Hematopoietic multipotent progenitor cell treated with erythropoietin and hydrocortisone succinate and interleukin-3 and kit ligand, for 4 days (in vitro differentiated cells): ENCODE measurements at places on chromosomes 13 and 19.

DNA sequence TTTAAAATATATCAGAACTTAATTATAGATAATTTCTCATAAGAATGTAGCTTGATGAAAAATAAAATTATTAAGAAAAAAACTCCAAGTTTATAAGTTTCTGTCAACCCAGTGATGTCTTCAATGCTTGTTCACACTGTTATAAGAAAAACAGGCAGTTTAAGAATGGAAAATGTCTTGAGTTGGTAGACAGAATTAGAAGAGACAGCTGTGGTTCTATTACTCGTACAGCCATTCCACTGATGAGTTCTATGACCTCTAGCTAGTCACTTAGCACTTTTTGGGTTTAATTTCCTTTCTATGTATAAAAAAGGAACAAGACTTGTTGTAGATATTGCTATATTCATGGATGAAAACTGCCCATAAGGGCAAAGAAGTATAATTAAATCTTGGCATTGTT is 1013.1 kb upstream of the ATXN8OS start:
- DNase-seq, result no peak

DNA sequence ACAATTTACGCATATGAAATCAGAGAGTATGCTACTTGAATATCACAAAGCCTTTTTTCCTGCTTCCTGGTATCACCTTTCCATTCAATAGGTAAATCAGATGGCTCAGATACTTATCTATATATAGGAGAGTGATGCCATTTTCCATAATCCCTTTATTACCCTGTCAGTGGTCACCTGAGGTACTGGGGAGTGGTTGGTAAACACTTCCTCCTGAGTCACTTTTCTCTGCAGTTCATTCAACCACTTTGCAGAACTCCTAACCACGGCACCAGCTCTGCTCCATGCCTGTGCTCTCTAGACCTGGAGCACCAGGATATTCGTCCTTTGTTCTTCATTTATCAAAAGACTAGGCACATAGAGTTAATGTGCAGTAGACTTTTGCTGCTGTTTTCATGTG is 748.5 kb upstream of the KLHL1 start:
- DNase-seq, result no peak

- DNase-seq, result peak; percentile 44
These were observed 500 bp upstream of the IFI30 start for GRCh38 chr19:18173054-18173571.

GRCh38 chr19:51316688-51317087 is 5.2 kb downstream of the IGLON5 start:
- DNase-seq, result no peak

GRCh38 chr13:97491452-97491851 is 57.5 kb downstream of the RAP2A start:
- no peak for DNase-seq

- DNase-seq, result no peak
These were observed 353.0 kb downstream of the NDFIP2 start for GRCh38 chr13:79833991-79834390.

DNA sequence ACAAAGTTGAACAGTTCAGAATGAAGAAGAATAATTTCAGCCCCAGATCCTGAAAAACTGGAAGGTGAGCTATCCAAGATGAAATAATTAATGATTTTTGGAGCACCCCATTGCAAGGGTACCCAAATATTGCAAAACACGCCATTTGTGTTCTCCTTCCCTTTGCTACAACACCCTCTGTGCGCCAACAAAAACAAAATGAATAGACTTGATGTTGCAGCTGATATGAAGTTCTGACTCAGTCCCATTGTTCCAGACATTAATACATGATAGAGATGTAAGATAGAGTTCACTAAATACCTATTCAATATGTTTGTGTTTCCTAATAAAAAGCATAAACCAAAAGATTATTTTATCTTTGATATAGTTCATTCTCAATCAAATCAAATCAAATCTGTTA is 287.5 kb upstream of the SOX21 start:
- no peak for DNase-seq

- no peak for DNase-seq
These were observed 18.3 kb downstream of the GPC6 start for GRCh38 chr13:93244918-93245280.

DNA sequence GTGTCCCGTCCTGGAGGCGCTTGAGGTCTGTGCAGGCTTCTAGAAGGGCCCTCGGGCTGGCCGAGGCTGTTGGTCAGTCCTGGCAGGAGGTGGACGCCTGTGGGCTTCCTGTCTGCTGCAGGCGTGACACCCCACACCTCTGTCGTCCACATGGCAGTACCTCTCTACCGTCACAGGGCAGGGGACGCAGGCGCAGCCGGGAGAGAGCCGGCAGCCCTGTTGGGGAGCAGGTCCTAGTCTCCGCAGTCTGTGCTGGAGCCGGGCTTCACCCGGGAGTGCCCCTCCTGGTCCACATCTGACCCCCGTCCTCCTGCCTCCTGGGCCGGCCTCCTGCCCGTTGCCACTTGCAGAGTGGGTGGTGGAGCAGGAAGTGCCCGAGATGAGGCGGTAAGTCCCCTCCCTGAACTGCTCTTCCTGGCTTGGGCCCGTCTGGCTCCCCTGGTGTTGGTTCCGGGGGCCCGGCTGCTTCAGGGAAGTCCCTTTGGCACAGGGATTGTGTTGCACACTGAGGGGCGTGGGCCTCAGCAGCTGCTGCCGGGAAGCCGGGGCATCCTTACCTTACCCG is 106.0 kb downstream of the KDM4B start:
- no peak for DNase-seq

- DNase-seq, result no peak
These were observed 123.9 kb downstream of the URI1 start for GRCh38 chr19:30065680-30066606.

GRCh38 chr13:104875038-104875754 is 1660.3 kb downstream of the EFNB2 start:
- DNase-seq, result no peak

GRCh38 chr13:51838240-51838846 is 6.6 kb downstream of the TMEM272 start:
- no peak for DNase-seq

- no peak for DNase-seq
These were observed 7.5 kb downstream of the GPR42 start for GRCh38 chr19:35378356-35378755.

GRCh38 chr13:92172191-92172590 is 773.8 kb downstream of the GPC5 start:
- no peak for DNase-seq

- no peak for DNase-seq
These were observed 54.5 kb upstream of the MTIF3 start for GRCh38 chr13:27504868-27505194.

DNA sequence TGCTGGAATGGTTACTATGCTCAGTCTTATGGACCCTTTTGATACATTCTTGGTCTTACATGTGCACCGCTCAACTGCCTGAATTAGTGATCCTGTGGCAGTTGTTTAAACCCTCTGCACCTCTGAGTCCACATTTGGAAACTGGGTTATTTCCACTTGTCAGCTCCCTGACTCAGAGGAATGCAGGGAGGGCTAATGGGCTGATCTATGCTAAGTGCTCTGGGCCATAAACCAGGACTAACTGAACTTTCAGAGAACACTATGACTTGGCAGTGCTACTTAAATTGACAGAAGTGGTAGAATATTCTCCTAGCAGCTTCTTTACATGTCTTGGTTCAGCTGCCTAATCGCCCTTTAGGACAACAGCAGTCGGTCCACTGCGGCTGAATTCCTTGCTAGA is 26.8 kb upstream of the MED4 start:
- no peak for DNase-seq

DNA sequence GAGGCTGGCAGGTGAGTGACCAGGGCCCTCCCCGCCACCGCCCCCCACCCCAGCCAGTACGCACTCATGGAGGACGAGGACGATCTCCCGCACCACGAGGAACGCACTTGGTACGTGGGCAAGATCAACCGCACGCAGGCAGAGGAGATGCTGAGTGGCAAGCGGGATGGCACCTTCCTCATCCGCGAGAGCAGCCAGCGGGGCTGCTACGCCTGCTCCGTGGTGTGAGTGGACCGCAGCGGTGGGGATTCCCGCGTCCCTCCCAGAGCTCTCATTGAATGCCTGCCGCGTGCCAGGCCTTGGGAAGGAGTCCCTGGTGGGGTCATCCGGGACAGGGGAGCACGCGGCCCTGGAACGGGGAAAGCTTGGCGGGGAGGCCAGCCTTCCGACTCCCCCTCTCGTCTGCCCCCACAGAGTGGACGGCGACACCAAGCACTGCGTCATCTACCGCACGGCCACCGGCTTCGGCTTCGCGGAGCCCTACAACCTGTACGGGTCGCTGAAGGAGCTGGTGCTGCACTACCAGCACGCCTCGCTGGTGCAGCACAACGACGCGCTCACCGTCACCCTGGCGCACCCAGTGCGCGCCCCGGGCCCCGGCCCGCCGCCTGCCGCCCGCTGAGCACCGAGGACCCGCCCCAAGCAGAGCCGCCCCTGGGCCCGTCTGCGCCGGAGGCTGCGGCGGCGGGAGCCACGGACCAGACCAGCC is 4.8 kb upstream of the IFI30 start:
- DNase-seq, result no peak

DNA sequence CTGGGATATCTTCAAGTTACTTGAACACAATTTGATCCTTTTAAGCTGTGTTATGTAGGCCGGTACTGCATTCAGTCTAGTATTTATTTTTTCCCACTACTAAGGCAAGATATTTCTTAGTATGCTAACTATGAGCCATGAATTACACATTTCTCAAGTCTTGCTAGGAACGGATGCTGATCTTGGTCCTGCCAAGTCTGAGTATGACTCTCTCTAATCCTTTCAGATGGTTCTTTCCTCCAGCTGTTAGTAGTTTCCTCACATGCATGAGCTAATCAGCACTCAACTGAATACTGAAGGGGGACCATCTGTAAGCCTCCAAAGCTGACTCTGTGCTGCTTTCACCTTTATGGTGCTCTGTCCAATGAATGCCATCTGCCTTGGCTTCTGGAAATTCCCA is 460.3 kb downstream of the KCTD12 start:
- no peak for DNase-seq

- DNase-seq, result no peak
These were observed 16.3 kb upstream of the PSMD8 start for GRCh38 chr19:38358071-38358470.

- DNase-seq, result peak; percentile 30
These were observed 146.6 kb downstream of the KLF12 start for GRCh38 chr13:73987618-73988017.

DNA sequence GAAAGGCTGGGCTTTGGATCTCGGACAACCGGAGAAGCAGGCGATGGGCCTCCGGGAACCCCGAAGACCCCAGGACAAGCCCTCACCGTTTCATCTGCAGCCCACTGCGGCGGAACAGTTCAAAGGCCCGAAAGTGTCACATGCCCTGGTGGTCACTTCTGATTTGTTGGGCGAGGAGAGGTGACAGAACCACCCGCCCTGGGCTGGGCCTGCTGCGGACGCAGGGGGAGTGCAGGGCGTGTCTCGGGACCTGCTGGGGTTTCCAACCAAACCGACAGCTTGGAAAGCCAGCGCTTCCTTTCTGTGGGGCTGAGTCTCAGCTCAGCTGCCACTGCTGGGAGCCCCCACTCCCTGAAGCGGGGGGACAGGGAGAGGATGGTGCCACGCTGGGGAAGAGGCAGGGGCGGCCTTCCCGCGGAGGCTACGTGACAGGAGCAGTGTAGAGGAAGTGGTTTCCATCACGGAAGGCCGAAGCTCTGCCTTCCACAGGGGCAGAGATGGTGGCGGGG is 22.8 kb upstream of the ZBTB7A start:
- peak; percentile 94 for DNase-seq
